ENCODE measurements at places on chromosomes 3 and 15. TPM values are rescaled to one million over a fixed set of nuclear protein-coding genes. Genes with fewer than 3 reads are reported as not detected.
A peak's percentile ranks its signal among the peaks of the same experiment; 100 is the strongest.

The THAP10 gene
- 3.2 TPM for total RNA-seq

- no peak for DNase-seq
- H3K36me3 ChIP-seq, result peaks cover 18% of the 10 kb centered on the region
- H3K4me1 ChIP-seq, result no peaks in the 10 kb centered on the region
- peak overlapping the region; percentile 22 for H3K27ac ChIP-seq
- H3K27me3 ChIP-seq, result no peaks in the 10 kb centered on the region
Measured at GRCh38 chr15:44598892-44599291, 61.9 kb downstream of the EIF3J start.

The ELL3 gene
- 4.7 TPM for total RNA-seq

The SNURF gene
- 6.9 TPM for total RNA-seq

- DNase-seq, result no peak
- H3K27ac ChIP-seq, result no peak overlapping the region
- no peaks in the 10 kb centered on the region for H3K36me3 ChIP-seq
Measured at GRCh38 chr3:61664105-61664482, 102.7 kb downstream of the PTPRG start.

- H3K27me3 ChIP-seq, result no peaks in the 10 kb centered on the region
- DNase-seq, result no peak
- no peak overlapping the region for H3K27ac ChIP-seq
Measured at GRCh38 chr3:108239082-108239481, 16.9 kb upstream of the IFT57 start.

- no peak overlapping the region for H3K27ac ChIP-seq
- no peaks in the 10 kb centered on the region for H3K4me1 ChIP-seq
- DNase-seq, result no peak
- H3K4me3 ChIP-seq, result no peak overlapping the region
- H3K36me3 ChIP-seq, result no peaks in the 10 kb centered on the region
Measured at GRCh38 chr3:149487598-149488197, 13.2 kb downstream of the TM4SF4 start.
